ENCODE measurements at places on chromosomes 2 and 18.

DNA sequence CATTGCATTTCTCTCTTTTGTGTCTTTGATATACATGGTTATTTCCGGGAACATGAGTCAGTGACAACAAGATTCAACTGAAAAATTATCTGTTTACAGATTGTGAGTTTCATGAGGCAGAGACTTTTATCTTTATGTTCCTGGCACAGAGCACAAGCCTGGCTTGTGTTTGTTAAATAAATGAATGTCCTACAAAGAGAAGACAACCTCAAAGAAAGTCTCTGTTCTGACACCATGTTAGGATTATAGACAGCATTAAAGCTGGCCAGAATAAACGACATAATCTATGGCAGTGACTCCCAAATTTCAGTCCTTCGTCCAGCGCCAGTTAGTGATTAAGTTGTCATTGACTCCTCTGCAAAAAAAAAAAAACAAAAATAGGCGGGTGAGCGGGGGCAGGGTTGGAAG, 97.4 kb upstream of the DNAJC10 start:
- DNase-seq: no peak

- DNase-seq: no peak
These were observed 102.3 kb downstream of the RAPH1 start for GRCh38 chr2:203432811-203433210.

GRCh38 chr2:136383167-136383566, 265.2 kb upstream of the CXCR4 start:
- DNase-seq: no peak

DNA sequence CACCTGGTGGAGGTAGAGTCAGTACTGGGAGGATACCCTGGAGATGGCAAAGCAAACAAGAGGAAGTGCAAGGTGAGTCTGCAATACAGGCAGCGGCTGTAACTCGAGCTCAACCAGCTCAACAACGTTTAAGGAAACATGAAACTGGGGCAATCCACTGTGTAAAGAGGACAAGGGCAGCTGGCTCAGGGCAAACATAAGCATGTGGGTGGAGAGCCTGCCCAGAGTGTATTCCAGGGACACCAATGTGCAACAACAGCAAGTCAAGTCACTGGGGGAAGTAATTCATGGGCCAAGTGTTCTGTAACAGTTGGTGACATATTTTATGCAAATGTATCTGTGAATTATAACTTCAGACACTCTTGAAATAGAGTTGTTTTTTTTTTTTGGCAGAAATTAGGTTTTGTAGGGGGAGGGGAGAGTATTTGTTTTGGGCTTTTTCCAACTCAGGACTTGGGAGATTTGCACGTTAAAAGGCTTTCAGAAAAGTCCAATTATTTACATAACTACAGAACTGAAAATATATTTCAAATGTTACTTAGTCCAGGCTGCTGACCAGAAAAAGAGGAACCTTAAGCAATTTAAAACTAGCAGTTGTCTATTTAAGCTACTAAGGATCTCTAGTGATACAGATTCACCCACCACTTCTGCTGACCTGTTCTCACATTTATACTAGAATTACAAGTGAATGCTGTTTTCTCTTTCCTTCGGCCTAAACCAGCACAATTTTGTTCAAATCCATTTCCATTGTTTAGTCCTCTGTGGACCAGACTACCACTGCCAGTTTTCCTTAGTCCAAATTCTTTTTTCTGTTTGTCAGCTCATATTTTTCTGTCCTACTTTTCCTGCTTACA, 18.6 kb downstream of the NRXN1 start:
- DNase-seq: no peak

DNA sequence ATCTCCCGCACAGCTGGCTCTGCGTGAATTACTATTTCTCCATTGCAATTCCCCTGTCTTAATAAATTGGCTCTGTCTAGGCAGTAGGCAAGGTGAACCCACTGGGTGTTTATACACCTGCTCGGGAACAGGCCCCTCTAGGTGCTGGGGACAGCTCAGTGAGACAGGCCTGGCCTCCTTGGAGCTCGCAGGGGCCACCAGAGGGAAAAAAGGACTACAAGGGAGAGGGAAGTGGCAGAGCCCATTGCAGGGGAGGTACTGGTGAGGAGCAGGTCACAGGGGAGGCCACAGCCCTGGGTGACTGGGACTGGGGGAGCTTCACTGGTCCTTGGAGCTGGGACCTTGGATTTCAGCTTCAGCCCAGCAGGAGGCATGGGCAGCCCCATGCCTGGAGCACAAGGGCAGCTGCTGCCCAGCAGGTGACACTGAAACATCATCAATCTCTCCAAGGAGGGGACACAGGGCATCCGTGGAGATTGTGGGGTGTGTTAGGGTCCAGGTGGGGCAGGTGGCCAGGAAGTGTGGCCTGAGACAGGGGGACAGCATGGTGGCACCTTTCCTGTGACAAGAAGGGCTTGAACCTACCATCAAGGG, 31.2 kb downstream of the NGEF start:
- no peak for DNase-seq

DNA sequence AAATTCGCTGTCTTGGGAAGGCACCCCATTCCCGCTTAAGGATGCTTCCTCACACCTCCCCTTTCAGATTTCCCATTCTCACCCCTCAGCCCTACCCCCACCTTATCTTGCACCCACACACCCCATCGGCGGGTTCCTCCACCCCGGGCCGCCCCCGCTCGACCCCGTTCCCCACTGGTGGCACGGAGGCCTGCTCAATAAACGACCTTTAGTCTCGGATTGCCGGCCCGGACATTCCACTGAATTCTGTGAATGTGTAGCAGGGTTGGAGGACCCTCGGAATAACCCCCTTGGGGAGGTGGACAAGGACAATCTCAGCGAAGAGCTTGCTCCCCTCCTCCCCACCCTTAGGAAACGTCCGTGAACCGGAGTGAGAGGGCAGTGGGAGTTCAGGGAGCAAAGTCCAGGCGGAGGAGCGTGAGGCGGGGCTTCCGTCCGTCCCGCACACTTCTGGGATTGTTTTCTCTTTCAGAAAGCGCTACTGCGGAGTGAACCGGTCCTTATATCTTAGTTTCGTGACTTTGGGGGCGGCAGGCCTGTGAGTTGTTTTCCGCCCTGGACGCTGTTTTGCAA, 2.8 kb upstream of the LBX2 start:
- DNase-seq: no peak

DNA sequence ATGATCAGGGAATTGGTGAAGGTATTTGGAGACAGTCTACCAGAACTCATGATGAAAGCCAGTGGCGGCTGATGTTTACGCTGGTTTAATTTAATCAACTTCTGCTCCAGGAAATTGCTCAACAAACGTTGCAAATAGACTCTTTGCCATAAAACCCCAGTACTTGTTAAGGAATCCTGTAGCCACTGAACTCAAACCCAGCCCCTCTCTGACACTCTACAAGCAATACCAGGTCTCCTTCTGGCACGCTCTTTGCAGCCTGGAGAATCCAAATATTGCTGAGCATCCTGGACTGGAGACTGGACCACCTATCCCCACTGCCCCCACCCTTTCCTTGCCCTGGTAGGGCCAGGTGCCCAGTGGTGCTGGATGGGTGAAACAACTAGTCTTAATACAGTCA, 308.2 kb downstream of the FBXO15 start:
- no peak for DNase-seq
